ENCODE measurements at places on chromosomes 2 and 18.

GRCh38 chr2:12043131-12043530 is 296.7 kb downstream of the LPIN1 start:
- DNase-seq = no peak

DNA sequence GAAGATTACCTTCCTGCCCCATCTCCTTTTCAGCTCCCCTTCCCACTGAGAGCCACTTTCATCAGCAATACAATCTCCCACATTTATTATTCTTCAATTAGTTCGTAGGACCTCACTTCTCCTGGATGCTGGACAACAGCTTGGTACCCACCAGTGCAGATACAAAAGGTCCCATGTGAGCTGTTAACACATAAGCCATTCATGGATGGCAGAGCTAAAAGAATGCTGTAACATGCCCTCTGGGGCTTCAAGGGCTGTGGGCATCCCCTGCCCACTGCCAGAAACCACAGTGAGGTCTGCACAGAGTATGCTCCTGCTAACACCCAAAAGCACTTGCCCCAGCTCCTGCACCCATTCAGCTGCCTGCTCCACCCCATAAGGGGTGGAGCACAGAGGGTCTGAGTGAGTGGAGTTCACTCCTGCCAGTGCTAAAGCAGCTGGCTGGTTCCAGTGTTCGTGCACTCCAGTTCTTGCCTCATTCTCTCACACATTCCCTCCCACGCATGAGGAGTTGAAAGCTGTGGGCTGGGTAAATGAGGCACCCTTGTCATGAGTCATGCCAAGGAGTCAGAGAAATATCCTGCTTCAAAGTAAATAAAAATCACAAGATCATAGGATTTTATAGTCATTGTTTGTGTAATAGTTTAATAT is 305.9 kb upstream of the TMEFF2 start:
- peak; percentile 29 for DNase-seq

DNA sequence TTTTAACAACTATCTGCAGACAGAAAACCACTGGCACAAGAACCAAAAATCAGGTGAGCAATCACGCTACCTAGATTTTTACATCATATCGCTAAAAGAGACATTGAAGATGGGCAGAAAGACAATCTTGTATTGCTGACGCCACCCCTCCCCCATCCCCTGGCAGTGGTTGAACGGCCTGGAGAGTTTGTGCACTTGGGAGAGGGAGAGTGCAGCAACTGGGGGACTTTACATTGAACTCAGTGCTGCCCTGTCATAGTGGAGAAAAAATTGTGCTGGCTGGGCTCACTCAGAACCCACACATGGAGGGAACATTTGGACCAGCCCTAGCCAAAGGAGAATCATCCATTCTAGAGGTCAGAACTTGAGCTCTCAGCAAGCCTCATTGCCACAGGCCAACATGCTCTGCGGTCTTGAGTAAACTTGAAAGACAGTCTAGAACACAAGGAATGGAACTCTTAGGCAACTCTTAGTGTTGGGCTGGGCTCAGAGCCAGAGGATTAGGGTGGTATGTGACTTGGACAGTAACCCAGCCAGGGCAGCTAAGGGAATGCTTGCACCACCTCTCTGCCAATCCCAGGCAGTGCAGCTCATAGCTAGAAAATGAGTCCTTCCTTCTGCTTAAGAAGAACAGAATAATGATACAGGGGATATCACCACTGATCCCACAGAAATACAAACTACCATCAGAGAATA is 220.0 kb upstream of the CYP26B1 start:
- no peak for DNase-seq

DNA sequence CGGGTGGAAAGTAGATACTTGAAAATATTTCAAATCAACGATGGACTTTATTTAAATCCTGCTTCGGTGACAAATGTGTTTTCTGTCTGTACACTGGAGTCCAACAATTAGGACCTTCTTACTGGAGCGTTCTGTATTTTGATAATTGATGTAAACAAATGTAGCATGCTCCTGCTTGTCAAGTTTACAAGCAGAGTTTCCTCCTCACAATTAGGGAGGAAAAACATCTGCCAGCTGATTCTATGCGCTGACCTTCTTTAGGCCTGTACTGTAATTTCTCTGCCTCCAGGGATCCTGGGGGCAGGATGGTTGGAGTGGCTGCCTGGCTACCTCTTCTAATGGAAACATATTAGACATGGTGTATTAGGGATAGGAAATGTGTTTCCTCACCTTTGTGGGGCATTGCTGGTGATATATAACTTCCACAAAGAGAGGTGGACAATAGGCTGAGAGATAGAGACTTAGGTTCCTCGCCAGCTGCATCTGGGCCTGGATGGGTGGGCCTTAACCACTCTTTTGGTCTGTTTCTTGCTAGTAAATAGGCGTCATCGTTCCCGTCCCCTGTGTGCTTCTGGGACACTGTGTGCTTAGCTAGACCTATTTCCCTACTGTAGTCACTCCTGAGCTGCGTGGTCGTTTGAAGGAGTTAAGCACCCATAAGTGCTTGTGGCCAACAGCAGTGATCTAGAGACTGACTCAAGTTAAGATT is 19.3 kb downstream of the GATA6 start:
- DNase-seq = no peak

GRCh38 chr2:149099298-149099697 is 60.8 kb downstream of the LYPD6B start:
- no peak for DNase-seq

DNA sequence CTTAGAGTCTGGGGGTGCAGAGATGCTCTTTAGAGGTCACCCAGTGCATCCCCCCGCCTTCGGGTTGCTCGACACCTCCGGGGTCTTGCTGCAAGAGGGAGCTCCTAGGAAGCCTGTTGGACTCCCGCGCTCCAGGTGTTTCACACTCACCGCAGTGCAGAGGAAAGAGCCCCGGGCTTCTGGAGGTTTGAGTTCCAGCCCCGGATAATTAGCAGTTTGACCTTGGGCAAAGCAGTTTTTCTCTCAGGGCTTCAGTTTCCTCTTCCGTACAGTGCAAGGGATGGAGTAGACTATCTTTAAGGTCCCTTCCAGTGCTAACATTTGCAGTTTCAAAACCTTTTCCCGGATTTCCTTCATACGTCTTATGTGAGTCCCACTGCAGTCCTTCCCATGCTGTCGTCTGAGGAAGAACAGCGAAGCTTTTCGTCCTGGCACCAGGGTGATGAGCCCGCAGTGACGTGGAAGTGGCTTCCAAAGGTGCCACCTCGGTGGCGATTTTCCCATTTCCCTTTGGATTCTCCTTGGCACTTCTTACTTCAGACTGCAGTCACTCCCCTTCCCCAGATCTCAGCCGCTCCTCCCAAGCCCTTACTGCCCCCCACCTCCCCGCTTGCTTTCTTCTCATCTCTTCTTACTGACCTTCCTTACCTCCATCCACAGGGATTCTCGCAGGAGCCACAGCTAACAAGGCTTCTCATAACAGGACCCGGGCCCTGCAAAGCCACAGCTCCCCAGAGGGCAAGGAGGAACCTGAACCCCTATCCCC is 585 bp downstream of the PNKD start:
- no peak for DNase-seq

- no peak for DNase-seq
These were observed 26.2 kb upstream of the TMEM163 start for GRCh38 chr2:134745023-134745422.

DNA sequence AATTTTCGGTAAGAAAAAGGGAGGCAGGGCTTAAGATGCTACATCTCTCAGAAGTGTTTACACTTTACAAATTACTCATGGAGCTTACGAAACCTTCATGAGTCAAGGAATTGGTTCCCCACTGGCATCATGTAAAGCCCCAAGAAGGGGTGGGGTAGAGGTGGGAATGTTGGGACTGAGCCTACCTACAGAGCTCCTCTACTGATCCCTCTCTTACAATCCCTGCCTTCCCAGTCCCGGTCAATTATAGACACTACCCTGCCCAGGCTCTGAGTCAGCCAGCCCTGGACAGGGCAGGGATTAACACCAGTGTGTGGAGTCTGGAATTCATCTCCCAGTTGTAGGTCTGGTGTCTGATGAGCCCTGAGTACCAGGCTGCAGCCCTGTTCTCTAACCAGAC is 248.9 kb downstream of the PAX3 start:
- no peak for DNase-seq

- no peak for DNase-seq
These were observed 40.5 kb downstream of the UPP2 start for GRCh38 chr2:158142165-158142564.

- DNase-seq = no peak
These were observed 618.1 kb upstream of the FSHR start for GRCh38 chr2:49772299-49772970.
